ENCODE measurements at places on chromosomes 3 and 15.

DNA sequence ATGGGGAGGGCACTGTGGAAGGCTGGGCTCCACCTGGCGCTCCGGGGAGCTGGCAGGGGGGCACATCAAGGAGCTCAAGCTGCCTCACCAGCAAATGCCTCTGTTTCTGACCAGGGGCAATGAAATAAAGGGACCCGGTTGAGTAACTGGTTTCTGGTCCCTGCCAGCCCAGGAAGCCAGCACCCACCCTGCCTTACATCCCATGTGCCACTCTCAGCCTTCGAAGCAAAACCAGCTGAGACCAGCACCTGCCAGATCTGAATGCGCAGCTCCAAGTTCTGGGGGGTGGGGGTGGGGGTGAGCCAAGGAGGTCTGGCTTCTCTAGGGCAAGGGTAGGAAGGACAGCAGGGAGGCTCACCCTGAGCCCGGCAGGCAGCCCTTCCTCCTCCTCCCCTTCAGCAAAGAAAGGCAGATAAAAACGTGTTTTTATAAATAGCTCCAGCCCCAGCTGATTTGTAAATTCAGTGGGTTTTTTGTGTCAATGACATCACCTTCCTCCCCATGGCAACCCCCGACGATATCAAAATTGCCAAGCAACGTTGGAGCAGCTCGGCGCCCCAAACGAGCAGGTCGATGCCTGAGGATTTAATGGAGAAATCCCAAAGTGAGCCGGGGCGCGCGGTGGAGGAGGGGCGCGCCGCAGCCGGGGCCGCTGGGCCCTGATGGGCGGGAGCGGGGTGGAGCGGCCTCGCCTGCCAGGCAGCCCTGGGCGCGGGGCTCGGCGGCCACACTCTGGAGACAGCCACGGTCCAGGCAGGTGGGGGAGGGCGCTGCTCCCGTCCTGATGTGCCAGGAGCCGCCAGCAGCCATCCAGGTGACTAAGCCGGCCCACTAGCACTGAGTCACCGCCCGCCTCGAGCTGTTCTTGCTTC, at the start of gene PAK6:
PAK6 (plus strand) TSS at position 532 of the 872 bp plus-strand sequence. CDS start 25,723 bp downstream, outside the sequence.
- DNase-seq, result no peak

DNA sequence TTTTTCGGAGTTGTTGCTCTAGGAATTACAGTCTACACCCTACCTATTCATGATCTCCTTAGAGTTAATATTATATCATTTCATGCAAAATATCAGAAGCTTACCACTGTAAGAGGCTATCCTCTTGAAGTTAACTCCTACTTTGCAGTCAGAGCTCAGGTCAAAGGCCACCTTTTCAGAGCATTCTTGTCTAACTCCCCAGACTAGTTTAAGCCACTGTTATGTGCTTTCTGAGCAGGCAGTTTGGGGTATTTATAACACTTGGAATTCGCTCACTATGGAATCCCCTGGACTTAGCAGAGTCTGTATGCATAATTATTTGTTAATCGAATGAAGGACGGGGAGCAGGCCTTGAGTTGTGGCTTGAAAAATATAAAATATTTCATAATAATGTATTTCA, 21.7 kb downstream of the MED12L start:
- no peak for DNase-seq

DNA sequence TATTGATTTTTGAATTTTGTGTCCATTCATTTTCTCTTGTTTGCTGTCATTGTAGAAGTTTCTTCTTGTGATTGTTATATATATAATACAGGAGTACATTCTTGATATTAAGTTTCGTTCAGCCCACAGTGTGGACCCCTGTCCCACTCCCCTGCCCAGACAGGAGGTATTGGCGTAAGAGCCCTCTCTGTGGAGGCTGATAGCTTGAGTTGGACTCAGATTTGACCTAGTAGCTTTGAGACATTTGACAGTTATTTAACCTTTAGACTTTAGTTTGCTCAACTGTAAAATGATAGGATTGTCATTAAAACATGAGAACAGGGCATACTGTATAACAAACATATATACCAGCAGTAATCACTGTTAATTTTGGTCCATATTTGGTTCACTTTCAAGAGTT, 27.1 kb downstream of the GPR171 start:
- no peak for DNase-seq

GRCh38 chr15:68484696-68485400, 52.9 kb upstream of the ITGA11 start:
- no peak for DNase-seq

DNA sequence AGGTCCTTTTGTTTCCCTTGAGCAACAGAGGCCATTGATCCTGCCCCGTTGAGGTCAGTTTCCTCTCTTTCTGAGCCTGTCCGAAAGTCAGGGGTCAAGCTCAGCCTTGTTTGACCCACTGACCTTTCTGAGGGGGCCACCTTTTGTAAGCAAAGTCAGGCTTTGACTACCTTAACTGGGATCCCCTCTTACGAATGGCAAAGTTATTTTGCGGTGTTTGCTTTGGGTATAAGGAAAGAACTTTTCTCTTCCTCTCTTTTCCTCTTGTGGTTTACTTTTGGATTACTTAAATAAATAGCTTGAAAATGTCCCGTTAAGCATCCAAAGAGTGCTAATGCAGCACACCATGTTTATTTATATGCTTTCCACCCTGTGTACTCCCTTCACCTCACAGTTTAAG, 340.6 kb downstream of the THSD4 start:
- DNase-seq, result no peak

- DNase-seq, result no peak
Observed at GRCh38 chr3:130772129-130772528, 25.5 kb upstream of the PIK3R4 start.

DNA sequence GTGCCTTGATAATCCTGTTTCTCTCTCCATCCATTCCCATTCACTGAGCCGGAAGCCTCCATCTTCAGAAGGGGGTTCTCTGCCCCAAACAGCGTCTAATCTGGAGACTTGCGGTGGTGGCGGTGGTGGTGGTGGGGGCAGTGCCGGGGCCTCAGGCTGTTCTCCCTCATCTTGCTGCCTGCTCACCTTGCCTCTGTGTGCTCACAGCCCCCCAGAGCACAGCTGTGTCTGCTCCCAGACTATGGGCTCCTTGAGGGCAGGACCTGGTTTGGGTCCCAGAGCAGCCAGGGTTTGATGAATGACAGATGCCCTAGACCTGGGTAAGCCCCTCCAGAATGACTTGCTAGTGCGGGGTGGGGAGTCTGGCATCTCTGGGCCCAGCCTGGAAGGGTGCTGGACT, 430 bp upstream of the PSTPIP1 start:
- no peak for DNase-seq

Data from activated CD8-positive, alpha-beta memory T cell treated with anti-CD3 and anti-CD28 coated beads for 4 hours (primary cell).